Activated CD8-positive, alpha-beta T cell treated with anti-CD3 and anti-CD28 coated beads for 36 hours (primary cell): ENCODE measurements at places on chromosomes 4 and X. TPM values are rescaled to one million over a fixed set of nuclear protein-coding genes. Genes with fewer than 3 reads are reported as not detected.

- peak; percentile 59 for DNase-seq
Measured at GRCh38 chrX:39773923-39774773, 323.6 kb downstream of the BCOR start.

GRCh38 chr4:87559090-87559837 is 30.1 kb upstream of the SPARCL1 start:
- peak; percentile 82 for DNase-seq

CCDC149 gene
- total RNA-seq = not detected

MAGEA8 gene
- total RNA-seq = not detected

TSPAN7 gene
- total RNA-seq = 0.50 TPM

DNA sequence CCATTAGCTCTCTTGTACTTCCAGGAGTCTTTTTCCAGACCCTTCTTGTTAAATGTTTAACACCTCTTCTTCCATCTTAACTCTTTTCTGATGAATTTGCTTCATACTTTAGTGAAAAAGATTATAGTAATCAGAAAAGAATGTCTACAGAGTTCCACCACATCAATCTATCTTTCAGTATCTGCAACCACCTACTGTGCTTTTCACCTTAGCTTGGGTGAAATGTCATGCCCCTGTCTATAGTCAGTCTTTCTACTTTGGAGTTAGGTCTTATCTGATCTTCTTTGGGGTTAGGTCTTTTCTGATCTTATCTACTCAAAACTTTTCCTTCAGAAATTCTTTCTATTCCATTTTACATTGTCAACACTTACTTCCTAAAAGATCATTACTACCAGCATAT is 1310.2 kb downstream of the PCDH7 start:
- no peak for DNase-seq

GRCh38 chrX:153245288-153245731 is 66.2 kb downstream of the MAGEA1 start:
- peak; percentile 0 for DNase-seq

DNA sequence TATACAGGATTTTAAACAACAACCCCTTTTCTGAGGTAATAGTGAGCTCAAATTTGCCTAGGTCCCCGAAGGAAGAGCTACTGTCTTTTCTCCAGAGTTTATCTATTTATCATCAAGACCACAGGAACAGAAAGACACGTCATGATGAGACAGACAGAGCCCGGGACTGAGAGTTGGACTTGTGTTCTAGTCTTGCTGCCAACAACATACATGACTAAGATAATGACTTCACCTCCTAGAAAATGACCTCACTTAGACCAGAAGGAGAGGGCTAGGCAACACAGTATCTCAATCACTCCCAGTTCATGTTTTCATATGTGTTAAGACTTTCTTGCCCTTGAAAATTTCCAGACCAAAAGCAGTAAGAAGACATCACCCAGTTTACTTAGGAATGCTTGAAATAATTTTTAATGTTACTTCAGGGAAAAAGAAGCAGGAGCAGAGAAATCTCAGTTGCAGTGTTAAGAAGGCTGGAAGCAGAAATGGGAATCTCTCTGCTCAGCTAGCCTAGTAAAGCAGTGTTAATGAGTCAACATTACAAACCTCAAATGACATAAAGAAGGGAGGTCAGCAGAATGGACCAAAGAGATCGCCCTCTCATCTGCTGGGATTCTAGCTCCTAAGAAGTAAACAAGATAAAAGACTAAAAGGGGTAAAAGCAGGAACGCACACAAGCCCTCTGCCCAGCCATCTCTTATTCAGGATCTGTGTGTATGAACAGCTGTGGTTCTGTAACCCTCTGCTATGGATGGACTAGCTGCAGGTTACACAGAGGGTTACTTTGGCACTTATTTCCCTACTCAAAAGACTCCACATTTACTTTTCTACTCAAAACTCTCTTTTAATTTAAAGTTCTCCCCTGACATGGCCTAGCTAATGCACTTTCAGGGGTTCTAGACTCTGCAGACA is 24.8 kb downstream of the PDGFC start:
- DNase-seq = no peak

DNA sequence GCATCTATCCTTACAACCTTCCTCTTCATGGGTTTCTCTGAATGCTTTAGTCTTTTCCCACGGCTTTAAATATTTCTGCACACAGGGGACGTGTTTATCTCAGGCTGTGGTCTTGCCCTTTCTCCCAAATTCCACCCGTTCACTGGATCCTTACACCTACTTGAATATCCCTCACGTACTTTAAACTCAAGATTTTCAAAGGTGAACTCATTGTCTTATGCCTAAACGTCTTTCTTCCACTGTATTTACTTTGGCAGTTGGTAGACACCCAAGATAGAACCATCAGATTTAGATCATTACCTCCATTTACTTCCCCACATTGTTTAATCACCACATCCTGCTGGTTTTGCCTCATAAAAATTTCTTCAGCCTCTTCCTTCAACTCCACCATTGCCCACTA is 269.2 kb downstream of the CBLL2 start:
- no peak for DNase-seq

- no peak for DNase-seq
Measured at GRCh38 chr4:23320931-23321587, 568.8 kb downstream of the PPARGC1A start.

- DNase-seq = no peak
Measured at GRCh38 chr4:122739174-122739573, 6.7 kb downstream of the BBS12 start.

INTU gene
- total RNA-seq = 0.16 TPM

PPM1K gene
- 57.5 TPM for total RNA-seq

DNA sequence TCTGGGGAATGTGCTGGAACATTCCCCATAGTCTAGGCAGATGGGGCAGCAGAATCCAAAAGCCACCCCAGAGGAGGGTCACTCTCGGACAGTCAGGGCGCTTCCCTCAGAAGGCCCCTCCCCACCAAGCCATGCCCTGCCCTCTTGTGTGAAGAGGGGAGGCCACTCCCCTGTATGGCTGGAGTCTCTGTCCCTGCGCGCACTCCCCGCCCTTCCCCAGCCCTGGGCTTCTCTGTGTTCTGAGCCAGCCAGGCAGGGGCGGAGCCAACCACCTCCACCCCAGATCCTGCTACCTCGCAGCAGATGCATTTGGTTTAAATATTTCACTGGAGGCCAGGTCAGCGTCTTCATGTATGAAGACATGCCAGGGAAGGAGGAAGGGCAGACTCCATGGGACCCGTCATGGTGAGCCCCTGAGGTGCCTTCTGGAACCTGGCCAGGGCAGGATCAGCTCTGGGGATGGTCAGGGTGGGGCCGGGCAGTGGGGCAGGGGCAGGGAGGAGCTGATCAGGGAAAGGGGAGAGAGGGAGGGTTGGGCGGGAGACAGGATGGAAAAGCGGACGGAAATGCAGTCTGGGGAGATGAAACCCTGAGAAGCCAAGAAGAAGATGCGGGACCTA is 107.3 kb downstream of the ADRA2C start:
- DNase-seq = no peak

GPC3 gene
- 0.58 TPM for total RNA-seq

- no peak for DNase-seq
Measured at GRCh38 chr4:2419814-2420213, 1.1 kb downstream of the CFAP99 start.

GRCh38 chr4:24693636-24694035 is 101.7 kb upstream of the SOD3 start:
- DNase-seq = no peak

SHISA3 gene
- not detected for total RNA-seq

DNA sequence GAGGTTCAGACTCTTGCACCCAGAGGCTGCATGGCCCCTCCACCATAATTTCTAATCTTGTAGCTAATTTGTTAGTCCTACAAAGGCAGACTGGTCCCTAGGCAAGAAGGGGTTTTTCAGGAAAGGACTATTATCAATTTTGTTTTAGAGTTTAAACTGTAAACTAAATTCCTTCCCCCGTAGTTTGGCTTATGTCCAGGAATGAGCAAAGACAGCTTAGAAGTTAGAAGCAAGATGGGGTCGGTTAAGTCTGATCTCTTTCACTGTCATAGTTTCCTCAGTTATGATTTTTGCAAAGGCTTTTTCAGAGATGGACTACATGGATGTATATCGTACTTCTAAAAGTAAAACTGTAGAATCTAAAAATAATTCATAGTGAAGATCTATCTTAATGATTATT is 258.1 kb upstream of the IL1RAPL1 start:
- no peak for DNase-seq

DNA sequence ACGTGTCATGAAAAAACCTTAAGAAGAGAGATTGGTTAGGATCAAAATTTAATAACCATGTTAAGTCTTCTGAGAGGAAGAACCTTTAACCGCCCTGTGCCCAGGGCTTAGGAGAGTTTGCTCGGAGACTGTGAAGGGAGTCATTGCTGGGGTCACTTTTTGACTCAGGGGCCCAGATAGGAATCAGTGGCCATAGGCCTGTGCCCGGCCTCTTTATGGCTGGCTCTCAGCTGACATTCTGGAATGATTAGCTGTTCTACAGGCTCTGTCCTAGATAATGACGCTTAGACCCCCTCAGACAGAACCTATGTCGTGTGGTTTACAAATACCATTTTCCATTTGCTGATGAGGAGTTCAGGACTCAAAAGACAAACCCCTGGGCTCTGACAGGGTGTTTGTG is 174.1 kb downstream of the DCLK2 start:
- no peak for DNase-seq

COX7B2 gene
- not detected for total RNA-seq

DNA sequence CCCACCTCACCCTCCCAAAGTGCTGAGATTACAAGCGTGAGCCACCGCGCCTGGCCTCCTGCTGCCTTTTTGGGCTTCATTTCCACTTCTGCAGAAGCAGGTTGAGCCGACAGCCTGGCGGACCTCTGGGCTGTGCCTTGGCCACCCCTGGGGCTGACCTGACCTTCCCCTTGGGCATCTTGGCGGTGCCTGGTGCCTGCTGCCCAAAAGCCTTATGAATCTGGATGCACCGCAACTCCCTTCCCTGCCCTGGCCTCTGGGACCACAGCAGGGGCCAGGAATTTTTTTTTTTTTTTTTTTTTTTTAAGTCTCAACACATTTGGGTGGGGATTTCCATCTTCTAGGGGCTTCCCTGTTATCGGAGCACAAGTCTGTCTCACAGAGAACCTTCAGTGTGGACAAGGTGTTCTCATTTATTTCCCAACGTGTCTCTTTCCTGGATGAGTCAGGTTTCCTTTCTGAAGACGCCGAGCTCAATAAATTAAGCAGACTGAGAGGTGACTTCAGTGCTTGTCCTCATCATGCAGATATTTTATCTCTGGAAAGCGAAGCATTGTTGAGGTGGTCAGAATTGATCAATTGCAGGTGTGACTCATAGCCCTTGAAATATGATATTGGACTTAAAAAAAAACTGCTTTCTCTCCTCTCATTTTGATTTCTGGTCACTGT is 79.7 kb downstream of the SHROOM2 start:
- no peak for DNase-seq

DNA sequence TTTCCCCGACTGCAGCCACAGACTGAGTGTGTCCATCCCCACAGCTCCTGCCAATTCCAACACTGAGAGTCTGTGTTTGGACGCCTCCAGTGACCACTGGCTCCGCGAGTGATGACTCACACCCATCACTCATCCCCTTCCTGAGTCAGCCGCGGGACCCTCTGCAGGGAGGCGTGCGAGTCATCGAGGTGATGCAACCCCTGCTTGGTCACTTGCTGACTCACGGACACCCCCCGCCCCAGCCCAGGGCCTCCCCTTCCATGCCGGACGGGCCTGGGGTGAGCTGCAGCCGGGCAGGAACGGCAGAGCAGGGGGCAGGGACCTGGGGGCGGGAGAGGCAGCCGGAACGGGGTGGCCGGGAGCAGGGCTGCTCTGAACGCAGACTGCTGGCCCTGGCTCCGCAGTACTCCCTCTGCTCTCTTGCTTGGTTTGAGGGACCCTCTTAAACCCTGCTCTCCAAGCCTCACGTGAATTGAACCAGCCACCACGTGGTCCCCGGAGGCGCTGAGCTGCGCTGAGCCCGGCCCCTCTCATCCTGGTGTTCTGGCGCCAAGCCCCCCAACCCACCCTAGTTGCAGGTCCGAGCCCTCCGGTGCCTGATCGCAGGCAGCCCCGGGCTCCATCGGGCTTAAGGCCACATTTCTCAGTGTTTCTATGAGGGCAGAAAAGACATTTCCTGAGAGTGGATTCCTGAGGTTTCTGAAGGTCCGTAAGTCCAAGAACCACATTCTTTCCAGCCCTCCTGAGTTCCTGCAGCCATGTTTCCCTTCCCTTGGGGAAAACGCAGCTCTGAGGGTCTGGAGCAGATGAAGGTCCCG is 32.4 kb downstream of the FGFRL1 start:
- DNase-seq = peak; percentile 68

SULT1B1 gene
- 1.1 TPM for total RNA-seq

DNA sequence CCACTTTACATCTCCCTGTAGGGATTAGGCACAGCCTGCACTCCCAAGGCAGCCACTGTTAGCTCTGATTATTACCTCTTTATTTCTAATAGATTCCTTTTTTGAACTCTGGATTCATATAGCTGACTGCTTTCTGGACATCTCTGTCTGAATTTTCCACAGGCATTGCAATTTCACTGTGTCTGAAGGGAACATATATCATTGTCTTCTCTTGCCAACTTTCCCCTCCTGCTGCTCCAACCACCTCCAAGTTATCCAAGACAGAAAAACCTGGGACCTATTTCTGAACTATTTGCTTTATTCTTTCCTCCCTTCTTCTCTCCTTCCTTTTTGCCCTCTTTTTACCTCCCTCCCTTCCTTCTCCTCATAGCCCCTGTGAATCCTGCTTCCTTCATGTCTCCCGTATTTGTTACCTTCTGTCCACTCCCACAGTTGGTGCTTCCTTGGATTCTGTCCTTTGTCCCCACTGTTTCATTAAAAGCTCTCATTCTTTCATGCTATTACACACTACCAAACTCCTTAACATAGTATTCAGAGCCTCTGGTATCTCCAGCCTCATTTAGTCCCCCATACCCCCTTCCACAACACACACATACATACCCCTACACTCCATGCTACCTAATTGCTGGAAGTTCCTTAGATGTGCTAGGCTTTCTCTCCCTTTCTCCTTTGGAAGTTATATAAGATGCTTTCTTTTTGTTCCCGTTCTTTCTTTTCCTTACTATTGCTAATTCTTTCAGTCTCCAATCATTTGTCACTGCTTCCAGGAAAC is 34.7 kb downstream of the FGF2 start:
- DNase-seq = no peak

DNA sequence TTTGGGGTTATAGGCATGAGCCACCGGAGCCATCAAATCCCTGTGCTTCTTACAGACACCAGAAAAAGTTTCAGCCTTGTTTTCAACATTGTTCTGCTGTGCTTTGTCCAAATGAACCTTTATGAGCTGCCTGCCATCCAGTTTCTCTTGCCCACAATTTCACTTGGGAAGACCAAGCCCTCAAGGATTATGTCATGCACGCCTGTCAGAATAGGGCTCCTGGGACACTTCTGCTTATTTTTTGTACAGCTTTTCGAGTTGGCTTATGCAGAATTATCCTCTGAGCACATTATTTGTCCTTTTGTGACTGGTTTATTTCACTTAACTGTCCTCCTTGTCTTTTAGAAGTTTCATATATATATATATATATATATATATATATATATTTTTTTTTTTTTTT is 16.2 kb downstream of the UBE2K start:
- DNase-seq = no peak

DDIT4L gene
- 0.63 TPM for total RNA-seq

ATP1B4 gene
- total RNA-seq = not detected

DNA sequence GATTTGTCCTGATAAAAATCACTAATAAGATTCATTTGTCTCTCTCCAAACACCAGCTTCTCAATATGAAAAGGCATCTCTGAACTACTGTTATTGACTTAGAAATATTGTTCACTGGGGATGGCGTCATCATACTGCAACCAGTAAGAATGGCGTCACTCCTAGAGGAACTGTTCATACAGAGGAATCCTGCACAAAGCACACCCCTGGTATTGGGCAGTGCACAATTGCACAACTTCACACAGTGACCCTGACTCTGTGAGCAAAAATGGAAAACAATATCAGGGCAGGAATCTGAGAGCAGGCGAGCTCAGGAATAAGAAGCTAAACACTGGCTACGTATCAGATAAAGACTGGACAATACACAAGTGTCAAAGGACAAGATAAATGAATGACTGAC is 66.7 kb upstream of the PNPLA4 start:
- DNase-seq = no peak
